CD8-positive, alpha-beta memory T cell (primary cell): ENCODE measurements at places on chromosomes 11 and 22.

DNA sequence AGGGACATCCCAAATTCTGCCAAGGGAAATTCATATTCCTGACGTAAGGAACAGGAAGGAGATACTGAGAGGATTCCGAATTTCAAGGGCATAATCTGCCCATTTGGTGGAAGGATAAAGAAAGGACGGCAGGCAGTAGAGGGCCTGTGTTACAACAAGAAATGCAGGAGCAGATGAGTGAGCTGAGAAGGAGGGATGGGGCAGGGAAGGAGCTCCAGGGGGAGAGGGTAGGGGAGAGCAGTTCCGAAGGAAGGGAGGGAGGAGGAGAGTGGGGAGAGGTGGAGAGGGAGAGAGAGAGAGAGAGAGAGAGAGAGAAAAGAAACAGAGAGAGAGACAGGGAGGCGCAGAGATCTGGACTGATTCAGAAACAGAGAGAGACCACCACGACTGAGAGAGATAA, 843 bp downstream of the OPCML start:
- no peak for DNase-seq

DNA sequence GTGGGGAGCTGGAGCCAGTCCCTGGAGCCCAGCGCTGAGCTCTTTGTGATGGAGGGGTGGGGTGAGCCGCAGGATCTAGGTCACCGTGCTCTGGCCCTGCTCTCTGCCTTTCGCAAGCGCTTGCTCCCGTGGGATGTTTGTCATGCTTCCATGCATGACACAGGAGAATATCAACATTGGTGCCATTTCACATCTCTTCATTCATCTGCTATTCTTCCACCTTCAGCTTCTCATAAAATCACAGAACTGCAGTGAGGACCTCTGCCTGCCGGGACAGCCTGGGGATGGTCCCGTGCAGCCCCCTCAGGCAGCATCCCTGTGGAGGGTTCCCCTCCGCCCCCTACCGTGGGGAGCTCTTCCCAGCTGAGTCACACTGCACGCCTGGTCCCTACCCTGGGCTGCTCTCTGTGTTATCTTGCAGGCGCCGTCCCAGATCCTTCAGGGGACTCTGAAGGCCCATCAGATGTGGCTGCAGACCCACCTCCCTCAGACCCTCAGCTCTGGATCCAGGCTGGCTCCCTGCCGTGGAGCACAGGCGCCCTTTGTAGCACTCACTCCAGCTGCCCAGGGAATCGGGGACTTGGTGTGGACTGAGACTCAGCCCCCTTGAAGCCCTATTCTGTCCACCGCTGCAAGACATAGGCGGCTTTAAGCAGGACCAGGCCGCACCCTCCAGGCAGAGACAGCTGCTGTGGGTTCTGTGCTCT, 5.1 kb upstream of the SEPTIN5 start:
- DNase-seq: no peak

DNA sequence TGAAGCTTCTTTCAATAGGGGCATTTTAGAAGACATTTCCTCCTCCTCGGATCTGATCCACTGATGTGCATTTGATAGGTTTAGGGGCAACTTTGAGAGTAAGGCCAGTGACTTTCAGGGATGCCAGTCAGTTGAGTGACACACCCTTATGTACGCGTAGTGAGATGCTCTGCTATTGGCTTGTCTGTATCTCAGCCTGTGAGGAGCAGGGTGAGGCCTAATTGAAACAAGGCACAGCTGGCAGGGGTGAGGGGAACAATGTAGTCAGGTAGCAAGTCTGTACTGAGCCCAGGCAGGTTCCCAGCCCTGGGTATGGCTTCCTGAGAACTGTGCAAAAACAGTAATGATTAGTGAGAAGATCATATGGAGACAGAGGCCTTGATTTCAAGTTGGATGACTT, 61.5 kb downstream of the STIM1 start:
- DNase-seq: no peak

DNA sequence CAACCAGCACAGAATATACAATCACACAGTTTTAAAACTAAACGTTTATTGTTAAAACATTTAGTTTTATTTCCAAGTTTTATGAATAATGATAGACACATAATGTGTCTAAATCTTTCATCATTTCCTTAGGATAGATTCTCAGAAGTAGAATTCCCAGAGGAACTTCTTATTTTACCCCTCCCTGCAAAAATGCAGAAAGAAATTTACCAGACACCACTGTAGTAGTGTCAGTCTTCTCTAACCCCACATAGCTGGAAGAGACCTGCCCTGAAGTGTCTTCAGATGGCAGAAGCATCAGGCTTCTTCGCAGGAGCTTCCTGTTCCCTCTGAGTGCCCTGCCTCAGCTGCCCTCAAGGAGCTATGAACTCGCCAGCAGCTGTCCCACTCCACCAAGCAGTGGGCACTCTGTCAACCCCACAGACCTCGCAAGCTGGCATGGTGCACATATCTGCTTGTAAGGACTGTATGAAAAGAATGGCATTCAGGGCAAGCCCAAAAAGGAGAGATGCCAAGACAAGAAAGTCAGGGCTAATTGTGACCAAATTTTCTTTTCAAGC, 28.5 kb upstream of the PAK1 start:
- no peak for DNase-seq

DNA sequence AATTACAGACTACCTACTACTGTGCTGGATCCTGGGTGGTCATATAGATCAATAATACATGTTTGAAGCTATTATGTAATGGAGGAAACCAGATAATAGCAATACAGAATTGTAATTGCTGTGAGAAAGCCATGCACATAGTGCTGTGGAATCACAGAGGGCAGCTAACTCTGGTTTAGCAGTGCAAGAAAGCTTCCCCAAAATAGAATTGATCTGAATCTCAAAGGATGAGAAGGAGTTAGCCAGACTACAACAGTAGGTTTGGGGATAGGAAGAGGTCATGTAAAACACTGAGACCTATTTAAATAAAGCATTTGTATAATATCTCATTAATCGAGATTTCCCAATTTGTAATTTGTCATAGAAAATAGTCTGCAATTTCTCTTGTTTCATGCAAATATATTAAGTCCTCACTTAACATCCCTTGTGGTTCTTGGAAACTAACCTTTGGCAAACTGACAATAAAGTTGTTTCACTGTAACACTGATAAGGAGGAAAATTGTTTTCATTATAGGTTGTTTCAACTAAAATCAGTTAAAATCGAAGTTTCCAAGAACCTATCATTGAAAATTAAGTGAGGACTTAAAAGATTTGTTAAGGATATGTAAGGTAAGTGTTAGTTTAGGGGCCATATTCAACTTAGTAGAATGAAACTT, 7.6 kb downstream of the C11orf58 start:
- DNase-seq: no peak
